ENCODE measurements at places on chromosomes 3 and 15. TPM values are rescaled to one million over a fixed set of nuclear protein-coding genes. Genes with fewer than 3 reads are reported as not detected.

The EAF2 gene
- 131 TPM for polyA plus RNA-seq

The LRRK1 gene
- 14.2 TPM for polyA plus RNA-seq

The SH2D7 gene
- not detected for polyA plus RNA-seq

The ITPR1 gene
- polyA plus RNA-seq: 19.5 TPM

The SKOR1 gene
- not detected for polyA plus RNA-seq

The DLEC1 gene
- 0.29 TPM for polyA plus RNA-seq

The KLHL18 gene
- polyA plus RNA-seq: 56.6 TPM

The NTRK3 gene
- polyA plus RNA-seq: not detected

The EIF2A gene
- 92.4 TPM for polyA plus RNA-seq

The GP9 gene
- polyA plus RNA-seq: 0.23 TPM

The C3orf85 gene
- not detected for polyA plus RNA-seq

The CYP1A2 gene
- polyA plus RNA-seq: 0.05 TPM

The NANOGP8 gene
- polyA plus RNA-seq: not detected

The CLEC3B gene
- polyA plus RNA-seq: not detected

The EOGT gene
- 6.7 TPM for polyA plus RNA-seq

The FBXL22 gene
- 2.6 TPM for polyA plus RNA-seq

The SPSB4 gene
- polyA plus RNA-seq: not detected

The RARB gene
- not detected for polyA plus RNA-seq
